COR-L47 (cell line): ENCODE measurements at places on chromosomes 1 and 21.
A peak's percentile ranks its signal among the peaks of the same experiment; 100 is the strongest.

DNA sequence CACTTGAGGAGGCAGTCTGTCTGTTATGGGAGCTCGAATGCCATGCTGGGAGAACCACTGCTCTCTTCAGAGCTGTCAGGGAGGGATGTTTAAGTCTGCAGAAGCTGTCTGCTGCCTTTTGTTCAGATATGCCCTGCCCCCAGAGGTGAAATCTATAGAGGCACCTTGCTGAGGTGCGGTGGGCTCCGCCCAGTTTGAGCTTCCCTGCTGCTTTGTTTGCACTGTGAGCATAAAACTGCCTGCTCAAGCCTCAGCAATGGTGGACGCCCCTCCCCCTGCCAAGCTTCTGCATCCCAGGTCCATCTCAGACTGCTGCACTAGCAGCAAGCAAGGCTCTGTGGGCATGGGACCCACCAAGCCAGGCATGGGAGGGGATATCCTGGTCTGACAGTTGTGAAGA is 247.5 kb downstream of the LMX1A start:
- DNase-seq: peak; percentile 78

- DNase-seq: peak; percentile 53
Observed at GRCh38 chr1:111334169-111334568, 43.5 kb downstream of the CHIA start.

DNA sequence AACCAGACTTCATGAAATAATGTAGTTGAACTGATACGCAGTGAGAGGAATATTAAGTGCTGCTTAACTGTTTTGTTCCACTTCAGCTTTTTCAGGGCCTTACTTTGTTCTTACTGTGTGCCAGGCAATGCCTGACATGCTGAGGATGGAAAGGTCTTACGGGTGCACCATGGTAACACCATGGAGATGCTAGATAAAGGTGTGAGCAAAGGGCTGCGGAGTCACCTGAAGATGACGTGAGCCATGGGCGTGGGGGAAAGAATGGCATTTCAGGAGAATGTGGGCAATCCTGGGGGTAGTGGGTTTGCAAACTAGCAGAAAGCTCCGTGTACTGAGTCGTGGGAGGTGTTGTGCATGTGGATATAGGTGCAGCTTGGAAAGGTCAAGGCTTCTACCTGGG is 27.3 kb downstream of the MAN1C1 start:
- DNase-seq: no peak

GRCh38 chr1:226654046-226654667 is 84.9 kb downstream of the ITPKB start:
- DNase-seq: no peak

GRCh38 chr1:247857985-247858619 is 1.1 kb downstream of the TRIM58 start:
- DNase-seq: no peak

DNA sequence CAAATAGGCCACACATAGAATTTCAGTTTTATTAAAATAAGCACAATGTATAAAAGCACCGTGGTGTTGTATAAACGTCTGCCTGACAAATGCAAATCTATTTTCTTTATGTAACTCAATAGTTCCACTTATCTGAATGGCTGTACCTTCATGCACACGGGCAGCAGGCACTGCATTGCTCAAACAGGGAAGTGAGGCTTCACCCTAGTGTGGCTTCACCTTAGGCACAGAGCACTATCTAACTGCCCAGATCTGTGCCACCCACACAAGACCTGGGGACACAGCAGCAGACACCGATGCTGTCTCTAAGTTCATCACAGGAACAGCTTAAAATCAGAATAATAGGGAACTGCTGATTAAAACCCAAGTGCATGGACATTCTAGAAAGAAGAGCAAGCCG is 6.0 kb upstream of the KNCN start:
- DNase-seq: no peak

- DNase-seq: no peak
Observed at GRCh38 chr1:119467219-119467618, 39.8 kb upstream of the HSD3B1 start.

DNA sequence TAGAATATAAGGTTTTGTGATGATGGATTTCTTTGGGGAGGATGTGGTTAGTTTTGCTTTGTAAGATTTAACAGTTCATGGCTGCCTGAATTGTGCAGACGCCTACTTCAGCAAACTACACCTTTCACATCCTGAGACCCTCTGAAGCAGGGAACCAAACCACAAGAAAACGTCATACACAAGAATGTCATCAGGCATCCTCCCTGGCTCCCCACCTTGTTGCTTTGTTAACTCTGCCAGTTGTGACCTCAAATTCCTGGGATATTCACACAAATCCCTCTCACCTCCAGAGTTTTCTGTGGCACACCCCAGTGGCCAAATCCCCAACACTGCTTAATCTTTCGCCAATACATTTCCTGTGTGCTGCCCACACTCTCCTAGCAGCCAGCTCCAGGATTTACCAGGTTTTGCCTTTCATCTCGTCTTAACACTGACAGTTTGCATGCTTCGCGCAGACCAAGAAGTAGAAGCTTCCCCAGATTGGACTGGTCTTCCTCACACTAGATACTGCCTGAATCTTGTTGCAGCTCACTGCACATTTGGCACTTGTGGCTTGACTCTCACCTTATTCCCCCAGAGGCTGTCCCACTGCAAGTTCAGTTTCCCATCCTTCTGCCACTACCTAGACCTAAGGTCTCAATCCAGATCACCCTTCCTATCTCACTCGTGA is 51.1 kb upstream of the CTTNBP2NL start:
- no peak for DNase-seq

DNA sequence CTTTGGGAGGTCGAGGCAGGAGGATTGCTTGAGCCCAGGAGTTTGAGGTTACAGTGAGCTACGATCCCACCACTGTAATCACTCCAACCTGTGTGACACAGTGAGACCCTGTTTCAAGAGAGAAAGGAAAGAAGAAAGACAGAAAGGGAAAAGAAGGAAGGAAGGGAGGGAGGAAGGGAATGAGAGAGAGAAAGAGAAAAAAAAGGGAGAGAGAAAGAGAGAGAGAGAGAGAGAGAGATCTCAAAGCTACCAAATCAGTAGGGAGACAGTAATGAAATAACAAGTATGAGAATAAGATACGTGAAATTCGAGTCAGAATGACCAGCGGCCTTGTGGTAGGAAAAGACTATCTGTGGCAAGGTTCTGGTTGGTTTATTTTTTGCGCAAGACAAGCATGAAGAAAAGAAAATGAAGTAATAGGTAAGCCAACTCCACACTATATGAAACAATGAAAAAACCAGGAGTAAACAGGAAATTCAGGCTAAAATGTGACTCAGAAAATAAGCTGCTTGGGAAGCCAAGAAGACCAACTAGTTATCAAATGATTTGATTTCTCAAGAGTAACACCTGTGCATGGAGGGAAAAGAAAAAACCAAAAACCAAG is 8.9 kb downstream of the MTF1 start:
- no peak for DNase-seq

DNA sequence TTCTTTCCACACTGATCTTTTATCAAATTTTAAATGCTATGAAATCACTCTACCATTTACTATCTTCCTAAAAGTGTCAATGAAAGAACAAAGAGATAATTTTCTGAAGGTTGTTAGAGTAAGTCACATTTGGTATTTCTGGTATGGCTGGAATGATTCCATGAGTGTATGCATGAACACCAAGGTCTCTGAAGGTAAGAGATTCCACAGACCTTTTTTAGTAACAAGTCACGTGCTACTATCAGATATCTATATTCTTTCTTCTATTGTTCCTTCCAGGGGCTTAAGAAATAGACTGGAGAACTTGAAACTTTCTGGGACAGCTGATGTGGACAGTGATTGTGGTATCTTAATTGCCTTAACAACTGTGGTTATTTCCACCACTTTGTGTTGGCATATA is 265.0 kb downstream of the SDCCAG8 start:
- DNase-seq: no peak

DNA sequence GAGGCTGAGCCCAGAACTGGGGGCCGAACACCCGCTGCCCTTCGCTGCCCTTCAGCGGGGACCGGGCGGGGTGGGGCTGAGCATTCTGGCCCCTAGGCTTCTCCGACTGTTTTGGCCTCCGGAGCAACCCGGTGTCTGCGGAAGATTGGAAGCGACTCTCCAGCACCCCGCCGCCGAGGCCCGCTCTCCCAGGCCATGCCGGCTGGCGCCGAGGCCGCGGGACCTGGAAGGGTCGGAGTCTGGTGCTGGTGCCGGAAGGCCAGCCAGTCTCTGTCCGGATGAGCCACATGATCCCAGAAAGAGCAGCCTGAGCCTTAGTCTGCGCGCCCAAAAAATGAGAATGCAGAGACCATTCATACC is 272.0 kb downstream of the FOXD2 start:
- DNase-seq: no peak

GRCh38 chr1:208951908-208952307 is 631.6 kb upstream of the CAMK1G start:
- no peak for DNase-seq

DNA sequence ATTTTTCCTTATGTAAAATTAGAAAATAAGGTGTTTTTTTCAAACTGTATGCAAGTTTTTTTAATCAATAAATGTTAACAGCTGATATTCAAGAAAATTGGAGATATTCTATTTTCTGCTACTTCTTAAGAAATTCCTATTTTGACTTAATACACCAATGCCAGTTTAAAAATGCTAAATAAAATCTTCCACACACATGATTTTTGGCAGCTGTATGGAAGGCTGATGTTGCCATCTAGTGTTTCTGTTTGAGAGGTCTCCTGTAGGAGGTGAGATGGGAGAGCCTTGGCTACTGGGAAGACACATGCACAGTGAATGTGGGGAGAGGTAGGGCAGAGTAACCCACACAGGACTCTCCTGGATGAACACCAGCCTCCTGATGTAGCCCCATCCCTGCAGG is 29.2 kb upstream of the OR2B11 start:
- DNase-seq: no peak

- DNase-seq: peak; percentile 53
Observed at GRCh38 chr21:31198575-31198974, 145.5 kb downstream of the TIAM1 start.

GRCh38 chr1:168842916-168843315 is 113.9 kb upstream of the DPT start:
- DNase-seq: no peak

DNA sequence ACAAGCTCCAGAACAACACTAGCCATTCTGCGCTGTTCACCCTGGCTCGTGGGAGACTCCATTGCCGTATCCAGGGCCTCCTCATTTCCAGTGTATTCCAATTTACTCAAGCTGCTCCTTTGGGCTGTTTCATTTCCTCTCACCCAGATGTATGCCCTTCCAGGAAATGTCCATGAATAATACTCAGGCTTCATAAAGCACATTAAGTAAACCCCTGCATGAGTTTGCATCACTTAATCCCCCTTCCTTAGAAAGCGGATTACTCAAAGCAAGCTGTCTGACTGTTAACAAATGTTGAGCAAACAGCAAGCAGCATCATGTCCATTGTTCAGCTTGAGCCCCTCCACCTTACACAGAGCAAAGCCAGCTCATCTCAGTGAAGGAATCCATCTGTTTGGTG is 403.6 kb upstream of the PBX1 start:
- DNase-seq: no peak

DNA sequence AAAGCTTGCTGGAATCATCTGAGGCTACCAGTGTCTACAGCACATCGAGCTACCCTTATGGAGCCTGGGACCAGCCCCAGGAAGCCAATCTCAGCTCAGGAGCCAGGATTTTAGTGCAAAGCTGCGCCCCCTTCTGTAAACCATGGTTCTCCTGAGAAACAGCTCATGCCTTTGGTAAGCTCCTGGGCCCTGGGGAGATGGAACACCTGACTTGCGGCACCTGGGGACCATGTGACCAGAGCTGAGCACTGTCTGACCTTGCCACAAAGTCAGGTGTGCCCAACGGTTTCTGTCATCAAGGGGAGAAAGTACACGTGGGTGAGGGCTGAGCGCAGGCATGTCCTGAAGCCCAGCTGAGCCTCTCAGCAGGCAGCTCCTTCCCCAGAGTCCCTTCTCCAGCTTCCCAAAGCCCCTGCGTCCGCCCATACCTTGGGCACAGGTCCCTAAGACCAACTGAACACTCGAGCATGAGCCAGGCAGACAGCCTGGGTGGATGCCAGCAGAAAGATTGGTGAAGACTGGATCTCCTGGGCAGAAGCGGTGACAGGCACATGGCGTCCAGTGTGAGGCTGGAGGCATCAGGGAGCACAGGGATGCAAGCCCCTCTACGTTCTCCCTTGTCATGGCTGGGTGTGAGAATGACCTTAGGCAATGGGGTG is 57.9 kb upstream of the TENT5B start:
- no peak for DNase-seq

DNA sequence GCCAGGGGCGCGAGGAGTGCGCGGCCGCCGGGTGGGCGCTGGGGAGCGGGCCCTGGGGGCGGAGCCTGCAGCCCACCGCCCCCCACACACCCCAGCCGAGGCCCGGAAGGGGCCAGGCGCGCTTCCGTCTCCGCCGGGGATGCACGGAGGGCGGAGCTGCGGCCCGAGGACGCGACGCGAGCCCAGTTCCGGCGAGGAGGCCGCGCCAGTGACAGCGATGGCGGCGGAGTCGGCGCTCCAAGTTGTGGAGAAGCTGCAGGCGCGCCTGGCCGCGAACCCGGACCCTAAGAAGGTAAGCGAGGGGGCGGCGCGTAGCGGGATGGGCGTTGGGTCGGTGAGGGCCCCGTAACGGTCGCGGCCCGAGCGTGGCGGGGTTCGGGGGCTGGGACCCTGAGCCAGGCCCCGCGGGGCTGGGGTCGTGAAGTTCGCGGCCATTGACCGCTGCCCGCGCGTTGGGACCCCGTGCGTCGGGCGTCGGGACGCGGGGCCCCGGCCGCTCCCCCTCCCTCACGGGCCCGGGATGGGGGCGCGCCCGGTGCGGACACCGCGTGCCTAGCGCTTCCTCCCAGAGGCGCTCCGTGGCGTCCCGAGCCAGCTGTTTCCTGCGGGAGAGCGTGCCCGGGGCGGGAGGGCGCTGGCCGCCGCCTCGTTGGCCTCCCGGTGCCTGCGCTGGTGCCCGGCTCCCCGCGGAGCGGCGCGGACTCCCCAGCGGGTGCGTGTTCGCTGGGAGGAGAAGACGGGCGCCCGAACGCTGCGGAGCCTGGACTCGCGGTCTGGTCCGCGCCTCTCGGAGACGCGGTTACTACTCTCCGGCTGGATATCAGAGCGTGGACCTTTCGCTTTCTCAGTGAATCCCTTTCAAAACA is at the start of gene ELOA:
ELOA (plus strand) TSS at position 185 of the 866 bp plus-strand sequence; CDS start at position 218, 33 bp downstream.
- peak; percentile 44 for DNase-seq

- no peak for DNase-seq
Observed at GRCh38 chr1:154745750-154746425, 124.2 kb downstream of the KCNN3 start.

DNA sequence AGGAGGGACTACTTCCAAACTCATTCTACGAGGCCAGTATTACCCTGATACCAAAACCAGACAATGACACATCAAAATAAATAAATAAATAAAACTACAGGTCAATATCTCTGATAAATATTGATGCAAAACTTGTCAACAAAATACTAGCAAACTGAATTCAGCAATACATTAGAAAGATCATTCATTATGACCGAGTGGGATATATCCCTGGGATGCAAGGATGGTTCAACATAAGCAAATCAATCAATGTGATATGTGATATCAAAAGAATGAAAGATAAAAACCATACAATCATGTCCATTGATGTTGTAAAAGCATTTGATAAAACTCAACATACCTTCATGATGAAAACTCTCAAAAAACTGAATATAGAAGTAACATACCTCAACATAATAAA is 36.7 kb downstream of the NME7 start:
- DNase-seq: no peak
